ENCODE measurements at places on chromosomes 11 and 22.

DNA sequence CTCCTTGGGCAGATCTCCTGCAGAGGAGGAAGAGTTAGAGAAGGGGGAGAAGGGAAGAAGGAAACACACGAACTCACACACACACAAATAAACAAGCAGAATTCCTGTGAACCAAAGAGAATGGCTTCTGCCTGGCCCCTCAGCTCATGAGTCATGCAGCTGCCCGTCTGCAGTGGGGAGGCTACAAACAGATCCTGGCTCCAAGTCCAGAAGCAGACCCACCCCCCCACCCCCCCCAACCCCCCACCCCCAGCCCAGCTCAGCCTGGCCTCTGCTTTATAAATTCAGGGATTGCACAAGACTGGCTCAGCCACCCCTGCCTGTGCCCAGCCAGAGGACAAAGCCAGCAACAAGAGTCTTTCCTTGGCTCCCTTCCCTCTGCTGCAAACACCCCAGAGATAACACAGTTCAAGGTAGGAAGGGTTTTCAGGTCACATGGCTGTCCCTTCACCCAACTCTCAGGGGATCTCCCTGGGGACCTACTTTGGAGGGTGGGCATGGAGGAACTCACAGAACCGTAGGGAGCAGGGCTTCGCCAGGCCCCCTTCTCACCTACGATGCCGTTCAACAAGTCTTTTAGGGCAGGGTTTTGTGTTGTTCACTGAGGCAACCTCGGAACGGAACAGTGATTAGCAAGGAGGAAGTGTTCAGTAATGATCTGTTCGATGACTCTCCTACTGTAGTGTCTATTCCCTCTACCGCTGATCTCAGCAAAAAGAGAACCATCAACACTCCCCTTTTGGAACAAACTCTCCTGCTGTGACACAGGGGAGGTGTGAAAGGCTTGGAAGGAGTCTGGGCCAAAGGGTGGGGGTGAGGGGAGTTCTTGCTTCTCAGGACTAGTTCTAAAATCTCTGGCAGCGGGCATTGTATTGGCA lies 35.5 kb downstream of the RPL27A start:
- DNase-seq: no peak

- DNase-seq: no peak
These were observed 3.5 kb upstream of the ASRGL1 start for GRCh38 chr11:62333768-62334167.

- DNase-seq: no peak
These were observed at the start of gene OR6A2 for GRCh38 chr11:6799402-6799801. TSS of gene OR6A2 (minus strand) at chr11:6799689. CDS start at chr11:6795708, 3,981 bp downstream.

DNA sequence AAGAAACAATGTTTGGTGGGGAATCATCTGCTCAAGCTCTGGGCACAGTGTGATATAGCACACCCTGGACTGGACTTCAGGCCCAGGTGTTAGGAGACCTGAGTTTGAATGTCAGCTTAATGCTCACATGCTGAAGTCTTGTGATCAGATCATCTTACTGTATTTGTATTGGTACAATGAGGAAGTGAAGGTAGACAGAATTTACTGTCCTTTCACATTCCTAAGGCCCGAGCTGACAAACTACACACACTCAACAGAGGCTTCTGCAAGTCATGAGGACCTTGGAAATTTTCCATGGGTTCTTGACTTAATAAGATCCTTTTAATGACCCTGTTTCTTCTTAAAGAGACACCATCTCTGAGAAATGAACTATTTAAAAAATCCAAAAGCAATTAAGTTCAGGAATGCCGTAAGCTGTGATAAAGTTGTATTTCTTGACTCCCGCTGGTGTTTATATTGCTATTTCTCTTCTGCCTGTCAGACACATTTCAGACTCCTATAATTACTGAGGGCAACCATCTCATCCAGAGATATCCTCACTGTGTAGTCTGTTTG lies 802.0 kb downstream of the DLG2 start:
- DNase-seq: no peak

GRCh38 chr11:47399860-47400767 lies 8.3 kb upstream of the SLC39A13 start:
- DNase-seq: peak; percentile 38

DNA sequence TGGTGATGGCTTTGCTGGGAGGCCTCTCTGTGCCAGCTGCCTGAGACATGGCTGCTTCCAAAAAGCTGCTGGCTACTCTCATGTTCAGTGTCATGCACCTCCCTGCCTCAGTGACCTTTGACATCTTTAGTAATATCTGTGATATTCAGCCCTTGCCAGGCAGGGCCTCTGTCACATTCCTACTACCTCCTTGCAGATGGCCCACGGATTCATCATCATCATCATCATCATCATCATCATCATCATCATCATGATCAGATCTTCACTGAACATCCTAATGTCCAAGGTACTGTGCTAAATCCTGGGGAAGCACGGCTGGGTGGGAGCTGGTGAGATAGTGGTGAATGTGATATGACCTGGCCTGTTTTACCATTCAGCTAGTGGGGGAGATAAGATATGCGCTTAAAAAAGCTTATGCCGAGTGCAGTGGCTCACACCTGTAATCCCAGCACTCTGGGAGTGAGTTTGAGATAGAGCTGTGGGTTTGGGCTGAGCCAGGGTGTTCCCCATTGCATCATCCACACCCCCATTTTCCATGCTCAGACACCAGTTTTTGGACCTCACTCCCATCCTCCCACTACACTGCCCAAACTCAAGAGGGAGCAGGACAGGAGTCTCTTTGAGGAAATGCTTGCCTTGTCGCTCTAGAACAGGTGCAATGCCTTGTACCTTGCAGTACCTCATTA lies 17.1 kb upstream of the TMPRSS13 start:
- no peak for DNase-seq

- no peak for DNase-seq
These were observed 361 bp downstream of the CTSD start for GRCh38 chr11:1763336-1763795.

DNA sequence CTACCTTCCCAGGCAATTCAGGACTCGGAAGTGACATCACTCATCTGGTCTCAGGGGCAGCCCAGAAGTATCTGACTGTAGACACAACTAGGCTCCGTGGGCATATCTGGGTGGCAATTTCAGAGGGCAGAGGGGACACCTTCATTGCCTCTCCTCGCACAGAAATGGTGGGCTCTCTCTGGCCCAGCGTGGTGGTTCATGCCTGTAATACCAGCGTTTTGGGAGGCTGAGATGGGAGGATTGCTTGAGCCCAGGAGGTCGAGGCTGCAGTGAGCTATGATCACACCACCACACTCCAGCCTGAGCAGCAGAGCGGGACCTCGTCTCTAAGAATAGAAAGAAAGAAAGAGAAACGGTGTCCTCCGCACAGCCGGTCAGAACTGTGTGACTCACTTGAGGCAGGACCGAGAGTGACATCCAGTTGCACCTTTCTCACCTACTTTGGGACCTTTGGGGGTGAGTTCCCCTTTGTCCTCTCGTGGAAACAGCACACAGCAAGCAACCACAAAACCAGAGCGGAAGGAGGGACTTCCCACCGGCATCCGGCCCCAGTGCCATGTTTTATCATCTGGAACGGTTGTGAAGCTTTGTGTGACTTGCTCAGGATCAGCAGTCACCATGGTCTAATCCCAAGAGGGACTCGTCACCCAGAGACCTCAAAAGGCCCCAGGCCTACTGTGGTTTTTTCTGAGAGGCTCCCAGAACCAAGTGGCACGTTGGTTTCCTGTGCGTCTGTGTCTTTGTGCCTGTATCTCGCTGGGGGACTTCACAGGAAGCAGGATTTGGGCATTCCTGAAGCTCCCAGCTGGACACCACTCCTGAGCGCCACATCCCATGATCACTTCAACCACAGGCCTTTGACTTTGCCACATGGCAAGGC lies 38.4 kb upstream of the EMID1 start:
- DNase-seq: no peak

GRCh38 chr22:44133901-44134571 lies 46.7 kb upstream of the PARVG start:
- DNase-seq: no peak

GRCh38 chr11:134145715-134146114 lies 76.8 kb downstream of the JAM3 start:
- no peak for DNase-seq

- no peak for DNase-seq
These were observed 32.7 kb upstream of the DAGLA start for GRCh38 chr11:61647529-61647928.

- peak; percentile 10 for DNase-seq
These were observed 75.7 kb downstream of the DEPDC5 start for GRCh38 chr22:31829505-31829904.

- no peak for DNase-seq
These were observed 11.4 kb downstream of the UBE2L6 start for GRCh38 chr11:57556041-57556440.

DNA sequence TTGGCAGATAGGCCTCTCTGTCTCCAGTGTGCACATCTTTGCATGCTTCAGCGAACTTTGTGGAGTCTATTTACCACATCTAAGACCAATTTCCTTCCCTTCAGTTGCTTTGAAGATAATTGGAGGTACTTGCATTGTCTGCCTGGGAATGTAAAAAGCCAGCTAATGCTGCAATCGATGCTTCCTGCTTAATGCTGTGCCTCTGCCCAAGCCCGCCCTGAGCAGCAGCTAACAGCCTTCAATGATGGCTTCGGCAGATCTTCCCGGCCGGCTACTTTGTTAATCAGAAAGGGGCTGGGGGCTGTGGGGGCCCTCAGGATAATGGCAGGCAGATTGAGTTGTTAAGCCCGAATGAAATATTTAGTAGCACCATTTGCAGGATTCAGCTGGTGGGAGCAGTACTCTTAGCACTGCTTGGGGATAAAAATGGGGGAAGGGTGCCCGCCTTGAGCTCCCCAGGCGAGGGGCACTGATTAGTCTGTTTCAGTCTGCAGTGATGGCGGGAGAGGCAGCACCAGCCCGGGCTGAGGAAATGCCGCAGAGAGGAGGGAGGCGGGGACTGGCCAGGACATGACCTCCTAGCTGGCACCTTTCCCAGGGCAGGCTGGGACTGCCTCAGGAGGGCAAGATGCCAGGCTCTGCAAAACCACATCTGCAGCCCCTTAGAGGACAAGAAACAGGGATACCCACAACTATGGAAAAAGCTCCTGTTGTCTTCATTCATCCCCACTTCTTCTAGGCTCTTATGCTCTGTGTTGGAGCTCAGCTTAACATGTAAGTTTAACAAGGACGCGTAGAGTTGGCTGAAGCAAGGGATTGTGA lies 460.0 kb downstream of the BUD13 start:
- no peak for DNase-seq

GRCh38 chr11:34219941-34220370 lies 114.5 kb downstream of the NAT10 start:
- DNase-seq: no peak

DNA sequence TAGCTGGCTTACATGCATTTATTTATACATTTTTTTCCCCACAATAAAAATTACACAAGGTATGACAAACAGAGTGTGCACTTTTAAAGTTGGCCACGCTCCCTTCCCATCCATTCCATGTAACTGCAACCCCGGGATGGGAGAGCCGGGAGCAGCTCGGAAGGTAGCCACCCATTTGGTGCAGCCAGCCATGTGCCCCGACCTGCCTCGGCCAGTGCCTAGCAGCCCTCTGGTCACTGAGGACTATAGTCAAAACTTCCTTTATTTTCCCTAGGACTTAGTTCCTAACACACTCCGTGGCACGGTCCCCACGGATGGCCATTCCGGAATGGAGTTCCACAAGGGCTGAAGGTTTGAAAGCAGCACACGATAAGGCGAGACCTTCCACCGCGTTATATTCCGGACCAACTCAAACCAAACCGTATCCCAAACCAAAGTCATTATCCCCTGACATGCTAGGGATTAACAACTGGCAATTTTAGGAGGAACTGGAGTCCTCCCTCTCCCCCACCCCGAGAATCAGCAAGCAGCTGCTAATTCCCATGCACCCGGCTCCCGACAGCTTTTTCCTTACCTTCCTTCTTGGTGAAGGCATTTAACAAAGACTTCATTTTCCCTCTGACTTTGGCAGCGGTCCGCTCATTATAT lies 426.4 kb downstream of the SHANK2 start:
- DNase-seq: no peak

DNA sequence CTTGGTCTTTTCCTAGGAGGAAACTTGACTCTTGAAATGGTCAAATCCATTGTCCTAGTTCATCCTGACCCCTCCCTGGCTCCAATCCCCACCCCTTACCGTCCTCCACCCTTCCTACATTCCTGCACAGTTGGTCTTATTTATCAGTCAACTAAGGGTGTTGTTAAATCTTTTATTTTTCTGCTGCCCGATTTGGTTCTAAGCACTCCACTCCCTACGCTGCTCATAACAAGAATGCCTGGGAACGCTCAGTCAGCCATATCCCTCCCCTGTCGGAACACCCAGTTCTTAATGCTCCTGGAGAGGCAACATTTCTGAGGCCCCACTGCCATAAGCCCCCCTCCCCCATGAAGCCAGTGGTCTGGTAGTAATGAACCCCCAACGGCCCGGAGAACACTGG lies 9.7 kb downstream of the EHF start:
- DNase-seq: no peak

GRCh38 chr11:98729118-98729517 lies 291.6 kb upstream of the CNTN5 start:
- DNase-seq: no peak

- DNase-seq: no peak
These were observed 9.9 kb downstream of the TTLL8 start for GRCh38 chr22:50048061-50048765.

GRCh38 chr22:39776295-39777009 lies 117.1 kb downstream of the ENTHD1 start:
- DNase-seq: no peak

Measured in activated CD4-positive, CD25-positive, alpha-beta regulatory T cell (primary cell).